Foreskin keratinocyte (primary cell): ENCODE measurements at places on chromosomes 1 and 21. TPM values are rescaled to one million over a fixed set of nuclear protein-coding genes. Genes with fewer than 3 reads are reported as not detected.

EGLN1 gene
- 4.0 and 4.4 TPM in 2 replicates for polyA plus RNA-seq

- DNase-seq = no peak
These were observed 4.5 kb upstream of the LCE1F start for GRCh38 chr1:152770411-152770810.

DNA sequence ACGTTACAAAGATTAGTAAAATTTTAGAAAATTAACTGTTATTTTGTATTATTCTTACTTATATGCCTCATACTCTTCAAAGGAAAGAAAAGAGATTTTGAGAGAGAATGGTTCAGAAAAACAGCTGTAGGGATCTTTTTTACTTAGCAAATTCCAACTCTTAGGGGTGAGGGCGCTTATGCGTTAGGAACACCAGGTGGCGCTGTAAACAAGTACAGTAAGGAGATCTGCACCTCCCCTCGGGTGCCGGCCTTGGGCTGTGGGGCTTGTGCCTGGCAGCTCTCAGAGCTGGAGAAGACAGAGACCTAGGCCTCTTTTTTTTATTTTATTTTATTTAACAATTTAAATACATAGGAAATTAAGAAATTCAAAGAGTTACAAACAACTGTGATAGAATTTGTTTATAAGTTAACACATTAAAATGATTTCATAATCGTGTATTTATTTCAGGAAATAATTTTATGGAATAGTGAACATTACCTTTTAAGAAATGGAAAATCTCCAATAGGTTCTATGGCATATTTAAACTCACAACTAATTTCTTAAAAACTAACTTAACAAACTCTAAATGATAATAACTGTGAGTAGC is 32.6 kb downstream of the UTP25 start:
- DNase-seq = no peak

DNA sequence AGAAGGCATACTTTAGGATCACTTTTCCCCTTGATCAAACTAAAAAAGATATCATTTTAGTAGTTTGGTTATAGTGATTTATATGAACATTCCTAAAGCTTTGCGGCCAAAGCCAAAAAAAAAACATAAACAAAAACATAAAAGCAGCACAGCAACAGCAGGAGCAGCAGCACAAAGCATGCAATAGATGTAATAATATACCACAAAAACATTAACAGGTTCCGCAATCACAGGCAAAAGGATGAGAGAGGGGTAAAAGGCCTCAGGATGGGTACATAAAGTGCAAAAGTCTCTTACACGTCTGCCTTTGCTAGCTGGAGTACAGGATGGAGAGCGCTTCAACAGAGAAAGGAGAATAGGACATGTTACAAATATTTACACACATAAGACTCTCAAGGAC is 119.0 kb downstream of the COQ8A start:
- no peak for DNase-seq

DNA sequence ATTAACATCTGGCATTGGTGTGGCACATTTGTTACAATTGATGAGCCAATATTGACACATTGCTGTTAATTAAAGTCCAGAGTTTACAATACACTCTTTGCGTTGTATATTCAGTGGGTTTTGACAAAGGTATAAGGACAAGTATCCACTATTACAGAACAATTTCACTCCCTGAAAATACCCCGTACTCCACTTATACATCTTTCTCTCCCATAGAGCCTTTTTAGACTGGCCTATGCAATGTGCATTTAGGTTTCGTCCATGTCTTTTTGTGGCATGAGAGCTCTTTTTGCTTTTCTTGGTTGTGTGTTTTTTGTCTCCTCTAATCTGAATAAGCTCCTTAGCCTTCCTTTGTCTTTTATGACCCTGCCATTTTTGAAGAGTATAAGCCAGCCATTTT is 40.6 kb upstream of the TSNAX start:
- no peak for DNase-seq
